ENCODE measurements at places on chromosomes 11 and 22. TPM values are rescaled to one million over a fixed set of nuclear protein-coding genes. Genes with fewer than 3 reads are reported as not detected.

DNA sequence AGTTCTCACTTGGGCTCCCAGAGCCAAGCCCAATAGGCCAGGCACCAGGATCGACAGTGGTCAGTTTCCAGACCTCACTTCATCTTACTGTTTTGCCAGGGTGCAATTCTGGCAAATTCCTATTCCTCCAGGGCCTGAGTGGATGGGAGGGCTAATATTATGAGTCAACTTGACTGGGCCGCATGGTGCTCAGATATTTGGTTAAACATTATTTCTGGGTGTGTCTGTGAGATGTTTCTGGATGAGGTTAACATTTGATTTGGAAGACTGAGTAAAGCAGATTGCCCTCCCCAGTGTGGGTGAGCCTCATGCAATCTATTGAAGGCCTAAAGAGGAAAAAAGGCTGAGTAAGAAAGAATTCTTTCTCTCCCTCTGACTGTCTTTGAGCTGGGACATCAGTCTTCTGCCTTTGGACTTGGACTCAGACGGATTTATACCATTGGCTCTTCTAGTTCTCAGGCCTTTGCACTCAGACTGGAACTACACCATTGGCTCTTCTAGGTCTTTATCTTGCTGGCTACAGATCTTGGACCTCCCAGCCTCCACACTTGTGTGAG is 132.9 kb upstream of the ZBED5 start:
- no peak for DNase-seq

The SPTBN2 gene
- total RNA-seq, result 0.88 TPM

DNA sequence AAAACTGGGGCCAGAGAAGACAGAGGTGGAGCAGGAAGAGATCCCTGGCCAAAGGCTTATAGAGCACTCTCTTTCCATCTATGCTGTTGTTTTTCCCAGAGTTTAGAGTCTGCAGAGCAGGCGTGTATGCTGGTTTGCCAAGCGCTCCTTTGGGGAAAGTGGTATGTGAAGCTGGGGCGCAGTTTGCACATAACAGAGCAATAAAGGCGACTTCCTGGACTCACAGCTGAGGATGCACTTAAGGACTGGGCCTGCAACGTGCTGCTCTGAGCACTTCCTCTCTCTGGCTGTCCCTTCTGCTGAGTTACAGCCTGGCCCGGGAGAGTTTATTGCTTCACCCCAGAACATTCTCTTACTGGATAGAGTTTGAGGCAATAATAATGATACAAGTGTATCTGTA is 41.7 kb downstream of the THAP12 start:
- peak; percentile 73 for DNase-seq

GRCh38 chr11:127616158-127616557 is 615.6 kb upstream of the KIRREL3 start:
- DNase-seq, result no peak

The CASP12 gene
- total RNA-seq, result not detected

The KIRREL3 gene
- 0.44 TPM for total RNA-seq

- DNase-seq, result no peak
These were observed 86.6 kb downstream of the DGCR2 start for GRCh38 chr22:19035474-19036228.

DNA sequence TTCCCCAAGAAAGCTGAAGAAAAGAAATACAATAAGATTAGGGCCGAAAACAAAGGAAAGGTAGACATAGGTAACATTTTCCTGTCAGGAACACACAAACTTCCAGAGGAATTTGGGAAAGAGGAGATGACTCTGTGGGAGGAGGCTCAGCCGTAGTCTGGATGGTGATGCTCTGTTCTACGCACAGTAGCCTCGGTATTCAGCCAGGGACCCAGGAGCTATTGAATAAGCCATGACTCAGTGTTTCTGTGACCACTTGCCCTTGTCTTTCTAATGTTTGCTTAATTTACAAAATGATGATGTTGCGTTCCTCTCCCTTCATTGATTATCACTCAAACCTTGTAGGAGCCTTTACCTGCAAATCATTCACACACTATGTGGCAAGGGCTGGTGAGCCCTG is 745.0 kb downstream of the NTM start:
- no peak for DNase-seq

- no peak for DNase-seq
These were observed 70.6 kb downstream of the ZBTB16 start for GRCh38 chr11:114130115-114130576.

DNA sequence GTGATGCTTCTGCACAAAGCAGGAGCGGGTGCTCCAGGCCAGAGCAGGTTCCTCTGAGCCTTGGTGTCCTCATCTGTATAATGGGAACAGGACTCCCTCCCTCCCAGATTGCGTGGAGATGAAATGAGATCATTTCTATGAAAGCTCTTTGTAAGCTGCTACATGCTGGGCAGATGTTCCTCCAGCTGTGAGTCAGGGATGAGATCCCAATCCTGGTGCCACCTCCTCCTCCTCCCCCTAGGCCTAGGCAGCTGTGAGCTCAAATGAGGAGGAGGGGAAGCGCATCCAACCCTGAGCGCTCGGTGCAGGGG is 7.0 kb upstream of the CABP2 start:
- DNase-seq, result no peak

The THOC5 gene
- total RNA-seq, result 61.0 TPM

- DNase-seq, result peak; percentile 51
These were observed 41.5 kb downstream of the DDX6 start for GRCh38 chr11:118749429-118749828.

- no peak for DNase-seq
These were observed at the start of gene SLC17A6 for GRCh38 chr11:22337596-22338485. Gene SLC17A6, plus strand, starts transcription at chr11:22338381. Its CDS starts 153 bp downstream, at chr11:22338534.

The ADORA2A gene
- 4.5 TPM for total RNA-seq

DNA sequence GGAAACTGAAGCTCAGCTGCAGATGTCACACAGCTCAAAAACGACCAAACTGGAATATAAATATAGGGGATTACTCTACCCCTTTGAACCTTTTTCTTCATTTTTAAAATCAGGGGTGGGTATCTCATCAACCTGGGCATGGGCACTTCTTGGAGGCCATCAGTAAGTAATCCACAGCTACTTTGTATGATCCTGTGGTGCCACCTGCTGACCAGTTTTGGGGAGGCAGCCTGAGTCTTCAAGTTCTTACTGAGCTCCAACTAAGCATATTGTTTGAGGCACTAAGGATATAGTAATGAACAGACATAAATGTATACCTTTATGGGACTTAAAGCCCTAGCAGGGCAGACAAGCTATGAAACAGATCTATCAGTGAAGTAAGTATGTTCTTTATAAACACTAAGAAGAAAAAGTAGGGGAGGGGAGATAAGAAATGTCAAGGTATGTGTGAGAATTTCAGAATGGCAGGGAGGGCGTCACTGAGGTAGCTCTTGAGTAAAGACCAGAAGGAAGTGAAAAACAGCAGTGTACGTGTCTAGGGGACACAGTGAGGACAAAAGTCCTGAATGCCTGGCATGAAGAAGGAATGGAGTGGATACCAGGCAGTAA is 18.4 kb downstream of the TUB start:
- peak; percentile 73 for DNase-seq

GRCh38 chr11:18757811-18758210 is 31.8 kb upstream of the IGSF22 start:
- no peak for DNase-seq

The XRRA1 gene
- 16.4 TPM for total RNA-seq

DNA sequence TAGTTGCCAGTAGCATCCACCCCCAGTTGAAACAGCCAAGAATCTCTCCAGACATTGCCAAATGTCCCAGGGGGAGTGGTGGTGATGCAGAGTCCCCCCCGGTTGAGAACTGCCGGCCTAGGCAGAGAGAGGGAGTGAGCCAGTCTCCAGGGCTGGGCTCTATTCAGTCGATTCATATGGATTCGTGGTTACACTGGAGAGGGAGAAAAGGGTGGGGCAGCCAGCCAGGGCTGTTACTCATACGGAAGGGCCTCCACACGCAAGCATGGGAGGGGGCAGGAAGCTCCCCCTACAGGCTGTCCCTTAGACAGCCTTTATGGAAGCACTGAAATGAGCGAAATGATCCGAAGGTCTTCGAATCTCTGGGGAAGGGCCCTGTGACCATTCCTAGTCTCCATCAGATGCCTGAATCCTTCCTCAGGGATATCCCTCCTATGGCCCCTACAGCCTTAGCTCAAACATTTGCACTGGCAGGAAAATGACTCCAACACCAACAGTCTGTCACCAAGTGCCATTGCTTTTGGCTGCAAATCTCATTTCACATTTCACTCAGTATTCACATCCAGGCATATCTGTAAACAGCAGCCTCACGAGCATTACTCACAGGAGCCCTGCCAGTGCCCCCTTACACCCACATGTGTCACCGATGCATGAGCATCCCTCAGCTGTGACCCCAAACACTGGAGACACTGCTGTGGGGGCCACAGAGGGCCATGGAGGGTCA is 18.4 kb upstream of the TLCD5 start:
- DNase-seq, result no peak

The CATSPER1 gene
- total RNA-seq, result not detected

DNA sequence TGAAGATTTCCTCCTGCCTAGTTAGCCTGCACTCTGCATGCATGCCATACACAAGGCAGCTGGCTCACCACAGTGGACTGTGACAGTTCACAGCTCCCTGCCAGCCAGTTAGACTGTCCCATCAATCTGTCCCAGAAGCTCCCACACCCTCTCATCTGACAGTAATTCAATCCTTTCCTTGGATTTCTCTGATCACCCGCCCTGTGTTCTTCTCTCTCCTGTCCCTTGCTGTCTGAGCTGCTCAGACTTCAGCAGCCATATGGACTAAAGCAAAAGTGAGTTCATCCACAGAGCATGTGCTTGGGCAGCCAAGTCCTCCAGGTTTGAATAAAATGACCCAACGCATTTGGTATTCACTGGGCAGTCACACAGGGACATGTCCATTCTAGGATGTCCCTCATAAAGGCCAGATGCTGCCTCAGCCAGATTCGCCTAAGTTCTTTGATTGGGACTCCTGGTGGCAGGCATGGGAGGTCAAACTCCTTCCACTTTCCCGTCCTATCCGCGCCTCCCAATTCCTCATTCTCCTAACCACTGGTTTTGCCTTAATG is 54.5 kb upstream of the ZBTB44 start:
- DNase-seq, result no peak

GRCh38 chr11:3775736-3776406 is 21.5 kb downstream of the NUP98 start:
- DNase-seq, result no peak

DNA sequence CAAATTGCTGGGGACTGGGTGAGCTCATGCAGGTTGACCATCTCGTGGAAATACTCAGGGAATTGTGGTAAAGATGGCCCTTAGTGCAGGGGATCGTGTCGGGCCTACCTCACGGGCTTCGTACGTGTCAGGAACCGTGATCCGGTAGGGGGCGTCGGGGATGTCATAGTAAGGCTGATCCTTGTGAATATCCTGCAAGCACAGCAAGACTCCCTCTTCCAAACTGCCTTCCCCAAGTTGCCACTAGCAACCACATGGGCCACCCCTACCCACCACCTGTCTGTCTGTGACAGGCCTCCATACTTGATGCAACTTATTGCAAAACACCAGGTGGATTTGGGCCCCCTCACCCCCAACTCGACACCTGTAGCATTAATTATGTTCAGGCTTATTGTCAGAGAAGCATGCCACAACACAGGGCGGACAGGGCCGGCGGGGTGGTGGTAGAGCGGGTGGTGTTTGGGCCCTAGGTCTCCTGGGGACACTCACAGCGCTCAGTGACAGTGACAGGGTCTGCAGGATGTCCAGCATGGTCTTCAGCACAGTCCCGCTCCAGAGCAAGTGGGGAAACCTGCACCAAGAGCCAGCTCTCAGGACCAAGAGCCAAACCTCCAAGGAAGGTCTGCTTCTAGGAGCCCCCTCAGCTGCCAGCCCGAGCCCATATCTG is 22.6 kb upstream of the SERPIND1 start:
- DNase-seq, result no peak

The KRTAP5-11 gene
- total RNA-seq, result not detected

GRCh38 chr11:109026891-109027489 is 362.1 kb downstream of the DDX10 start:
- no peak for DNase-seq

DNA sequence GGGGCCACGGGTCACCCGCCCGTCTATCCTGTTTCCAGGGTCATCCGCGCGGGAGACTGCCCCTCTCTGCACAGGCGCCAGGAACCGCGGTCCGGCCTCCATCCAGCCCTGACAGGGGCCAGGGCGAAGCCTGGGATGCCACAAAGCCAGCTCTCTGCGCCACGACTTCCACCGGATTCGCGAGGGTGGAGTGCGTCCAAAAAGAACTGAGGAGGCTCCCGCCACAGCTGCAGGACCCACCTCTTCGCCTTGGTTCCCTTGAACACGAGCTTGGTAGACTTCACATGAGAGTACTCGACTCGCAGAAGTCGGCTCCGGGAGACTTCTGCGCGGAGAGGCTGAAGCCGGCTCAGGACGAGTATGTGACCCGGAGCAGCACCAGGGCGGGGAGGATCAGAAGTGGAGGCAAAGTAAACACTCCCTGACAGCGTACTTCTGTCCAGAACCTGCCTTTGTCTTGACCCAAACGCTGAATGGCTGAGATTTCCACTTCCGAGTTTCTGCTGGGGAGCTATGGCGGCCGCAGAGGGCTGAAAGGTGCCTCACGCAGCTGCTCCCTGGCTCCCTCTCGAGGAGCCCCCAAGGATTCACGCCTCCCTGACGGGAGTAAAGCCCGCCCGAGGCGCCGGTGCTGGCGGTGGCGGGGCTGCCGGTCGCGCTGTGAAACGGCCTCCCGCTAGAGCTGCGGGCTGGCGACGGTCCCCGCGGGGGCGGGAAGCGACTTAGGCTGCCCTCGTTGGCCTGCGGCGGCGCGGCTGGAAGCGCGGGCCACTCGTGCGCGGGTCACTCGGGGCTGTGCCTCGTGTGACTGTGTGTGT is 4566.7 kb upstream of the OR11H1 start:
- DNase-seq, result no peak

- peak; percentile 43 for DNase-seq
These were observed 109.6 kb downstream of the SCN3B start for GRCh38 chr11:123544631-123545375.

DNA sequence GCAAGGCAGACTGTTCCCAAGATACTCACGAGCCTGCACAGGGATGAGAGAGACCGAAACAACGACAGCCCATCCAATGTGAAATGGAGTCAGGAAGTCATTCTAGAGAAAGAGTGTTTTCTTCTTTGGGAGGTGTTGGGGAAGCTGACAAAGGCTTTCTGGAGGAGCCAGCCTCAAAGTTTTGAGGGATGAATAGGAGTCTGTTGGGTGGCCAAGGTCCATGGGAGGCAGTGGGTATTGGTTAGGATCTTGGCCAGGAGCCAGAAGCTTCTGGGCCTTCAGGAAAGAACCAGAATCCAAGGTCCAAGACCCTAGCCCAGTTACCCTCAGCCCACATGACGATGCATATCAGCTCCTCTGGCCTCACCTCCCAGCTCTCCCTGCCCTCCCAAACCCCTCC is 59.9 kb upstream of the SHISAL1 start:
- DNase-seq, result no peak

Measured in heart left ventricle (tissue), 16 donors.